ENCODE measurements at places on chromosomes 6 and 20. TPM values are rescaled to one million over a fixed set of nuclear protein-coding genes. Genes with fewer than 3 reads are reported as not detected.

UNC5CL gene
- total RNA-seq: 0.33 TPM

PTGIS gene
- total RNA-seq: 217 TPM

C2 gene
- total RNA-seq: 15.4 TPM

- no peak for DNase-seq
- H3K36me3 ChIP-seq: no peaks in the 10 kb centered on the region
- no peaks in the 10 kb centered on the region for H3K27me3 ChIP-seq
- H3K27ac ChIP-seq: no peak overlapping the region
Observed at GRCh38 chr20:61414455-61414991, 162.5 kb downstream of the CDH4 start.

SLC35F1 gene
- 8.1 TPM for total RNA-seq

DNA sequence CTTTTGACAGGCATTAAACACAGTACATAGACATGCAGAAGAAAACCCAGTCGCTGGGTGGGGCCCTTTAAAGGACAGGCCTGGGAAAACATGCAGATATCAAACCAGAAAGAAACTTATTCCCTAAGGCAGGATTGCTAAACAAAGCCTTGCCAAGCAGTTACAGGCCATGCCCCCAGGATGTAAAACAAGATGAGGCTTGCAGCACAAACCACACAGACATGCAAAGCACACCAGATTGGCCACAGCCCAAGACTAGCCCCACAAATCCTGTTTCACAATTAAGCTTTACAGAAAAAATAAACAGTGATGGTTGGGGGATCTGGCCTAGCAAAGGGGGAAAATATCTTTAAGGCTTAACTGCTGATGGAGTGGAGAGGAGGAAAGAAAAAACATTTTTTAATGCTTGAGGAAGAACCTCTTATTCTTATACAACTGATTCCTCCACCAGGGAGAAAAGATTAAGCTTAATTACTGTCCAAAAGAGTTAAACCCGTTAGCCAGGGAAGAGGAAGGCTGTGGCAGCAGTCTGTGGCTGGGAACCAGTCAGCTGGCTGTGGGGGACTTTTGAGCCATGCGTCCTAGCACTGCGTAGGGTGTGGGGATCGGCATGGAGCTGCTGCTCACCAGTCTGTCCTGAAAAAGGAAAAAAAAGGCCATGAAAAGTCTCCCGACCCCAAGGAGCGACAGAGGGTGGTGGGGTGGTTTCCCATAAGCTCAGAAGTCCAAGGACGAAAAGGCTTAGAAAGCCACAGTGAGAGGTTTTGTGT, 28.4 kb downstream of the COL19A1 start:
- DNase-seq: no peak
- H3K27ac ChIP-seq: no peak overlapping the region
- H3K27me3 ChIP-seq: no peaks in the 10 kb centered on the region

GRCh38 chr6:42352856-42353564, 98.7 kb downstream of the TRERF1 start:
- H3K36me3 ChIP-seq: no peaks in the 10 kb centered on the region
- no peak overlapping the region for H3K4me3 ChIP-seq
- H3K4me1 ChIP-seq: no peaks in the 10 kb centered on the region
- H3K27ac ChIP-seq: no peak overlapping the region
- H3K27me3 ChIP-seq: no peaks in the 10 kb centered on the region

CD109 gene
- 12.1 TPM for total RNA-seq

DNA sequence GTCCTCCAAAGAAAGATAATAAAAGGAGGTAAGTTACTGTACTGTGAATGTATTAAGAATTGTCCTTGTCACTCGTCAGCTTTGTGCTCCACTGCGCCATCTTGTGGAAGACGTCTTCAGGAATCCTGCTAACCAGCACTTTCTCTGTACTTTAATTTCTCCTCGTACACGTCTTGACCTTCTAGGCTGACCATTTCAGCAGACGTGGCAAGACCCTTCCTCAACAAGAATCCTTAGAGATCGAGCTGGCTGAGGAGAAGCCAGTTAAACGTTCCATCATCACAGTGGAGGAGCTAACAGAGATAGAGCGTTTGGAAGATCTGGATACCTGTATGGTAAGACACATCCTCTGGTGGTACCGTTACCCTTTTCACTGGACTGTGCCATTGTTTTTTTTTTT, 95.5 kb upstream of the SCGN start:
- peak; percentile 94 for DNase-seq
- no peaks in the 10 kb centered on the region for H3K27me3 ChIP-seq
- no peak overlapping the region for H3K27ac ChIP-seq
- H3K4me3 ChIP-seq: no peak overlapping the region

GTSF1L gene
- not detected for total RNA-seq

DNA sequence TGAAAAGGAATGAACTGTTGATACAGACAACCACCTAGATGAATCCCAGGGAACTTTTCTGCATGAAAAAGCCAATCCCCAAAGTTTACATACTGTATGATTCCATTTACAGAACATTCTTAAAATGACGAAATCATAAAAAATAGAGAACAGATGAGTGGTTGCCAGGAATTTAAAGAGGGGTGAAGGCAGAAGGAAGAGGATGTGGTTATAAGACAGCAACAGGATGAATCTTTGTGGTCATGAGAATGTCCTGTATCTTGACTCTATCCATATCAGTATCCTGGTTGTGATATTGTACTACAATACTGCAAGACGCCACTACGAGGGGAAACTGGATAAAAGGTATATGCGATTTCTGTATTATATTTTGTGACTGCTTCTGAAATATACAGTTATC, 70.1 kb upstream of the EMILIN3 start:
- no peak overlapping the region for H3K27ac ChIP-seq
- H3K36me3 ChIP-seq: peaks cover 35% of the 10 kb centered on the region
- no peak overlapping the region for H3K4me3 ChIP-seq

DNA sequence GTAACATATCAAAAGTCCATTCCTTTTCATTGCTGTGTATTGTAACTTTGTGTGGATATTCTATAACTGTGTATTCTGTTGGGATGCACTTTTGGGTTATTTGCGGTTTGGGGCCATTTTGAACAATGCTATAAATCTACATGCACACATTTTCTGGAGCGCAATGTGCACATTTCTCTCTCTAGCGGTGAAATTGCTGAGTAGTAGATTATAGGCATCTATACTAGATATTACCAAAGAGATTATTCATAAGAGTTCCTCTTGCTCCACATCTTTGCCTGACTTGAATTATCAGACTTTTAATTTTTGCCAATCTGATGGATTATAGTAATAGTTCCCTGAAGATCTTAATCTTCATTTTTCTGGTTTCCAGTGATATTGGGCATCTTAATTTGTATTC, 18.3 kb upstream of the FRK start:
- H3K4me3 ChIP-seq: no peak overlapping the region
- H3K36me3 ChIP-seq: no peaks in the 10 kb centered on the region
- H3K27ac ChIP-seq: no peak overlapping the region
- no peaks in the 10 kb centered on the region for H3K4me1 ChIP-seq
- no peak for DNase-seq

- H3K4me1 ChIP-seq: peaks cover 65% of the 10 kb centered on the region
- H3K36me3 ChIP-seq: peaks cover 58% of the 10 kb centered on the region
- no peaks in the 10 kb centered on the region for H3K27me3 ChIP-seq
- H3K27ac ChIP-seq: peak overlapping the region; percentile 64
Observed at GRCh38 chr6:112188906-112189305, 65.5 kb downstream of the LAMA4 start.

DNA sequence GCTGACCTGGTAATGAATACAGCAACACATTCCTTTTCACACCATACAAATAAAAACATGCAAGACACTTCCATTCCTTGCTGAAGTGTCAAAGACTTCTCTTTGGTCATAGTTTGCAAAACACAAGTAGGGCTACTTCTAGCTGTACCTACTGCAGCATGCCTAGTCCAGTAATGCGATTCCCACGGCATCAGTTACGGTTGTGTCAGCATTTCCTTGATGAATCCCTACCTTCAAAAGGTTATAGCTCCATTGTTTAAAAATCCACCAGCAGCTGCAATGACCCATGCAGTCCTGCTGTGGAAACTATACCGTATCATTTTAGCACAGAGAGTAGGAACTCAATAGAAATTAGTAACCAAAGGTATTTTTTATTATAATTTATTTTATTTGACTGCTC, 1371.5 kb downstream of the EPHA7 start:
- H3K27ac ChIP-seq: no peak overlapping the region
- H3K4me3 ChIP-seq: no peak overlapping the region
- H3K4me1 ChIP-seq: no peaks in the 10 kb centered on the region
- H3K36me3 ChIP-seq: no peaks in the 10 kb centered on the region

DNA sequence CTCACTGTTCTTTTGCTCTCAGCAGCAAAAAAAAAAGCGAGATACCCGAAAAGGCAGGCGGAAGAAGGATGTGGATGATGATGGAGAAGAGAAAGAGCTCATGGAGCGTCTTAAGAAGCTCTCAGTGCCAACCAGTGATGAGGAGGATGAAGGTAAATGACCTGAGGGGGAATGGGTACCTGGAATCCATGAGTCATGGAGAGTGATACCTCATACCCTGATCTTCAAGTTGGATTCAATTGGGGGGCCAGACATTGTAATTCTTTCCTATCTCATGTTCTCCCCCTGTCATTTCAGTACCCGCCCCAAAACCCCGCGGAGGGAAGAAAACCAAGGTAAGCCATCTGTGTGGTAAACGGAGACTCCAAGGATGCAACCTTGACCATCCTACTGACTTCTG, 6.8 kb downstream of the ABCF1 start:
- no peak overlapping the region for H3K27ac ChIP-seq
- H3K4me1 ChIP-seq: peaks cover 17% of the 10 kb centered on the region
- no peak overlapping the region for H3K4me3 ChIP-seq
- DNase-seq: no peak
- peaks cover 57% of the 10 kb centered on the region for H3K36me3 ChIP-seq

RIMS4 gene
- total RNA-seq: 2.6 TPM

GRCh38 chr20:42338294-42339201, 720.4 kb upstream of the CHD6 start:
- peaks cover 11% of the 10 kb centered on the region for H3K4me1 ChIP-seq
- H3K4me3 ChIP-seq: no peak overlapping the region
- no peak overlapping the region for H3K27ac ChIP-seq
- no peaks in the 10 kb centered on the region for H3K27me3 ChIP-seq

- no peak overlapping the region for H3K27ac ChIP-seq
- H3K4me1 ChIP-seq: no peaks in the 10 kb centered on the region
- H3K4me3 ChIP-seq: no peak overlapping the region
Observed at GRCh38 chr6:7897461-7898192, 13.0 kb downstream of the TXNDC5 start.

- no peaks in the 10 kb centered on the region for H3K36me3 ChIP-seq
- peaks cover 37% of the 10 kb centered on the region for H3K4me1 ChIP-seq
- H3K27ac ChIP-seq: peak overlapping the region; percentile 70
- no peak overlapping the region for H3K4me3 ChIP-seq
Observed at GRCh38 chr6:140345935-140346334, 971.5 kb upstream of the CITED2 start.

DNA sequence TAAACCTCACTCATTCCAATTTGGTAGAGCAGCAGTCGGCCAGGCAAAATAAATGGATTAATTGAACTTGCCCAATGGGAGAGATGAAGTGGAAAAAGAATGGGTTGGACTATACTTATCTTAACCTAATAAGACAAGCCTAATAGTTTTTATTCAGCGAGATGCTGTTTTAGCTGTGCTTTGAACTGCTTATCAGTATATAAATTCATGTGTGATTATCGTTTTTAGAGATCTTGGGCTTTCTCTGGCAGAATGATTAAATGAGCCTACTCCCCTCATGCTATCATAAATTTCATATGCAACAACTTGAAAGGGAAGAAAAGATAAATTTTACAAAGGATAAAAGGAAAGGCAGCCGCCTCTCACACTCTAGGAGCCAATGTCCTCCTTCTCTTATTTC, 59.8 kb downstream of the SNAP25 start:
- no peaks in the 10 kb centered on the region for H3K27me3 ChIP-seq
- DNase-seq: peak; percentile 14
- H3K4me3 ChIP-seq: no peak overlapping the region
- H3K4me1 ChIP-seq: no peaks in the 10 kb centered on the region

- no peak for DNase-seq
- H3K36me3 ChIP-seq: no peaks in the 10 kb centered on the region
- peaks cover 39% of the 10 kb centered on the region for H3K4me1 ChIP-seq
- H3K4me3 ChIP-seq: no peak overlapping the region
Observed at GRCh38 chr6:15623276-15624116, 39.3 kb downstream of the DTNBP1 start.

B3GAT2 gene
- 0.11 TPM for total RNA-seq

HSPA1A gene
- 235 TPM for total RNA-seq

BTN1A1 gene
- total RNA-seq: not detected

DNA sequence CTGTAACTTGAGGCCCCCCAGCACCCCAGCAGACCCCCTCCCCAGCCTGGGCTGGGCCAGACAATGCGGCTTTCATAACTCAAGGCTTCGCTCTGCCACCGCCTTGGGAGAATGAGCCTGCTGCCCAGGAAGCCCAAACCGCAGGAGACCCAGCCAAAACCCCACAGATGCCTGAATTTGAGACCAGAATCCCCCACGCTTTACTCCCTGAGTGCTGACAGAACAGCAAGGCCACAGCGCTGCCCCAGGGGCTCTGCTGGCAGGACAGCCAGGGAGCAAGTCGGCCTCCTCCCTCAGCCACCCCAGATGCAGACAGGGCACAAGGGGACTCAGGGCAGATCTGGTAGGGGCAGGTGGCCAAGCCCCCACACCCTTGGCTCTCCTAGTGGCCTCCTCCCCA, 2.2 kb downstream of the MDFI start:
- DNase-seq: no peak
- peaks cover 25% of the 10 kb centered on the region for H3K27me3 ChIP-seq
- peaks cover 28% of the 10 kb centered on the region for H3K4me1 ChIP-seq
- no peaks in the 10 kb centered on the region for H3K36me3 ChIP-seq
- no peak overlapping the region for H3K27ac ChIP-seq

GRCh38 chr6:18328540-18328939, 58.6 kb upstream of the RNF144B start:
- H3K4me1 ChIP-seq: peaks cover 9% of the 10 kb centered on the region
- H3K36me3 ChIP-seq: no peaks in the 10 kb centered on the region
- no peak for DNase-seq
- peak overlapping the region; percentile 12 for H3K27ac ChIP-seq
- H3K27me3 ChIP-seq: no peaks in the 10 kb centered on the region

DNA sequence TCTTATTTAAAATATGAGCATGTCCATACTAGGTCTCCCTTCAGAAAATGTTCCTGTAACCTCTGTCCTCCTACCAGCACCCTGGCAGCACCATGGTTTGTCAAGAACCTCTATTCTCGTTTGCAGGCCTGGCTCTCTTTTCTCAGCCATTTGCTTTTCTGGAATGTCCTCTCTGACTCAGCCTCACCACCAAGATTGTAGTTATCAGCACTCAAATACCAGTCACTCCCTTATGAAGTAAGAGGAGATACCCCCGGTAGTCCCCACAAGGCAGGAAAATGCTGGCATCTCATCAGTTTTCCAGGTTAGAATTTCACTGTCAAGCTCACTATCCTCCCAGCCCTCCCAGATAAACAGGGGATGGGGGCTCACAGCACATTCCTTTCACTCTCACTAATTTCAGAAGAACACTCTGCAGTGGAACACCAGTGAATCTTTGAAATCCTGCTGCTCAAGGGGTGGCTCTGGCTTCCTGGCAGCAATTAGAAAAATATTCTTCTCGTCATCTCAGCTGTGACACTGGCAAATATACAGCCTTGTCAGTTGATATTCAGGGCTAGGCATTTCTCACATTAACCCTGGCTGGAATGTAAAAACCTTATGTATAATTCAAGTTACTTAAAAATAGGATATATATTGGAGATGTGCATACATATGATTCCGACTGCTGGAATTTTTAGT, 129.2 kb downstream of the TBX18 start:
- no peak for DNase-seq
- H3K27me3 ChIP-seq: no peaks in the 10 kb centered on the region
- no peak overlapping the region for H3K27ac ChIP-seq

GRCh38 chr6:125534430-125535263, 214.8 kb upstream of the HEY2 start:
- no peak overlapping the region for H3K27ac ChIP-seq
- no peaks in the 10 kb centered on the region for H3K36me3 ChIP-seq
- no peaks in the 10 kb centered on the region for H3K27me3 ChIP-seq
- H3K4me3 ChIP-seq: no peak overlapping the region
- H3K4me1 ChIP-seq: peaks cover 4% of the 10 kb centered on the region
- no peak for DNase-seq
